CD14-positive monocyte (primary cell): ENCODE measurements at places on chromosomes 7 and 10.
A peak's percentile ranks its signal among the peaks of the same experiment; 100 is the strongest.

DNA sequence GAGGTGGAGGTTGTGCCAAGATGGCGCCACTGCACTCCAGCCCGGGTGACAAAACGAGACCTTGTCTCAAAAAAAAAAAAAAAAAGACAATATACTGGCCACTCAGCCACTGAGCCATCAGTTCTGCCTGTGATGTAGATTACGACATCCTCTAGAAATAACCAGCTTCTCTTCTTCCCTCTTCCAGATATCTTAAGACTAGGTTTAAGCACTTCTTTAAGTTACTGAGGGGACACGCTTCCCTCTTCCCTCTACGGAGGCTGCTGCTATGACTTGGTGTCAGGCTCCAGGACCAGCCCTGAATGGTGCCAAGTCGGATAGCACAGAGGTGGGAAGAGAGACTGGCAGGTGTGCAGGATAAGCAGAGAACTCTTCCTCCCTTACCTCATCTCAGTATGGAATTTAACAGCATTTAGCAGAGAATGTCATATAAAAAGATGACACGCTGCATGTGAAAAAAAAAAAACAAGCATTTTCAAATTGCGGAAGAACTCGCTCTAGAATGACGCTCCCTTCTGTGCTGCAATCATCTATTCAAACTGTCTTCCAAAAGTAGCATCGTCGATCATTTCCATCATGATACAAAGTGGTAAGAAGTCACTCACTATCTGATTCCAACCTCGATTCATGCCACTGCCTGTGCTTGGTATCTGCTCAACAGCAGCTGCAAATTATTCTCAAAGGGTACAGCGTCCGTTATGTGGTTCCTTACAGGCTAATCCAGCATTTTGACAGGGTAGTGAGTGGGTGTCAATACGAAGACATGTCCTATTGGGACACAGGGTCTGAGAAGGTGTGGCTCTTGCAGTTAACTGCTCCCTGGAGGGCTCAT is 13.8 kb downstream of the DAGLB start:
- DNase-seq = peak; percentile 90

DNA sequence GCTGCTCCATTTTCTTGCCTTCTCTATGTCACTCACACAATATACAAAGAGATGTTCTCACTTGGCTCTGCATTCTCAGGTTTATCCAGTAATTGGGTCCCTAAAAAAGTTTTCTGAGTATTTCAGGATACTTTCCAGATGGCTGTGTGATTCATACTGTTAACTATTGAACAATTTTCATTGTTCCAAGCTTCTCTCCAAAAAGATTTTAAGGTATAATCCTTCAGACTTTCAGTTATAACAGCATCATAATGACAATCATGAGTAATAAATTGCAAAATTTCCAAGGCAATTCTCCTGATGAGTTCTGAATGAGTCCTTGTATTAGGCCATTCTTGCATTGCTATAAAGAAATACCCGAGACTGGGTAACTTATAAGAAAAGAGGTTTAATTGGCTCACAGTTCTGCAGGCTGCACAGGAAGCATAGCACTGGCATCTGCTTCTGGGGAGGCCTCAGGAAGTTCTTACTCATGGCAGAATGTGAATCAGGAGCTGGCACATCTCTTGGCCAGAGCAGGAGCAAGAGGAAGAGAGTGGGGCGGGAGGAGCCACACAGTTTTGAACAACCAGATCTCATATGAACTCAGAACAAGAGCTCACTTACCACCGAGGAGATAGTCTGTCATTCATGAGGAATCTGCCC is 148.1 kb downstream of the SLC16A9 start:
- DNase-seq = no peak

DNA sequence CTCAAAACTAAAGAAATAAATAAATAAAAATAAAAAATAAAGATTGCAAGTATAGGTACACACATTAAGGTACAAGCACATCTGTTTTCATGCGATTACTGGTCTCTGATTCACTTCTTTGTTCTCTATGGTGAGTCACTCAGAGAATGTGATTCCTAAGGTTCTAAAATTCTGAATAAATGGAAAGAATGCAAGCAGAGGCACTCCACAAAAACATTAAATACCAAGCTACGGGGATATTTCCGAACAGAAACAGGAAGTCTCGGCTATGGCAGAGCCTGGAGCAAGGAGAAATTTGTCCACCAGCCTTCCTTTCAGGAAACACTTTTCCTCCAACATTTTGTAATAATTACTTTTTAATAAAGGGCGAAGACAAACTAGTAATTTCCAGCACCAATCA is 1.4 kb downstream of the VOPP1 start:
- no peak for DNase-seq

DNA sequence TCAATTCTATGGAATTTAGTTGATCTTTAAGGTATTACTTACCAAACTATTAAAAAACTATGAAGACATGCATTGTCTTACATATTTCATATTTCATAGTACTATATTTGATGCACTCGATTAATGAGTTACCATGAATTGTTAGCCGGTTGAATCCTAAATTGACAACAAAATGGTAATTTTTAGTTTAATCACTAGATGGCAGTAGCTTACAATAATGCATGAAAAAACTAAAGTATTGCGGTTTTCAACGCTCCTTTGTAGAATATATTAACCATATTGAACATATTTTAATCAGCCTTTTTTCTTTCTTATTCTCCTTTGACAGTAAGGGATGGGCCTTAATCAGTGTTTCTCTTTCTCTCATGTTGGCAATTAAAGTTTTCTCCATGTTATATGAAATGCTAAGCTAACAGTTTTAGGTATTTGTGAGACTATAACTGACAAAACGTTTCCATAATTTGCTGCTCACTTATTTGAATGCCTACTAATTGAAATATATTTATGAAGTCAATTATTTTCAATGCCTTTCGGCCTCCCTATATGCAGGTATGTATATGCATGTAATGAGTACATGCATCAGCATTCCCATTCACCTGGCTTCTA is 48.5 kb upstream of the ARL4A start:
- DNase-seq = peak; percentile 72

GRCh38 chr10:48343106-48343505 is 36.6 kb downstream of the MAPK8 start:
- DNase-seq = no peak

- no peak for DNase-seq
Measured at GRCh38 chr7:45591101-45591906, 17.1 kb downstream of the ADCY1 start.

DNA sequence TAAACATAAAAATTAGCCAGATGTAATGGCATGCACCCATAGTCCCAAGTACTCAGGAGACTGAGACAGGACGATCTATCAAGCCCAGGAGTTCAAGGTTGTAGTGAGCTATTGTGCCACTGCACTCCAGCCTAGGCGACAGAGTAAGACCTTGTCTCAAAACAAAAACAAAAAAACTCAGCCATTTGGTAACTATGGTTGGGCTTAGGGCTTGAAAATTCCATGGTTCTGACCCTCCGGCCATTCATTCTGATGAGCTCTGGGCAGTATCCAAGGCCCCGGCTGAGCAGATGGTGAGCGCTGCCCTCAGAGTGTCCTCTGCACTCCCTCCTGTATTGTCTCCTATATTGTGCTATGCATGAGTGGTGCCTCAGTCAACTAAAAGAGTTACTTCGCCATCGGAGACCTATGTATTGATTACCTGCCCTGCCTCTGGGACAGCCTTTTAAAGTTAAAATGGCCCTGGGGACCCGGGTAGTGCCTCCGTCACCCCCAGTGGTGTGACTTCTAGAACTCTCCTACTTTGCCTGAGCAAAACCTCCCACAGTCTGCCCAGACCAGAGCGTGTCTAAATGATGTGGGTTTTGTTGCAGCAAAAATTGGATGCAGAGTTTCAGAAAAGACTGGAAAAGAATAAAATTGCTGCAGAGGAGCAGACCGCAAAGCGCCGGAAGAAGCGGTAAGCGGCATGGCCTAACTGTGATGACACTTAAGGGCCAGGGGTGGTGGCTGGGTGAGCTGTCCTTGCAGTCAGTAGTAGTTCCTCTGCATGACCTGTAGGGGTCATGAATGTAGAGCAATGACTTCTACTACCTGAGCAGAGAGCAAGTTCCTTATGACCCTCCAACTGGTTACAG is 8.1 kb downstream of the PRKRIP1 start:
- DNase-seq = peak; percentile 79

GRCh38 chr7:111092406-111093236 is 1.7 kb downstream of the LRRN3 start:
- DNase-seq = no peak

DNA sequence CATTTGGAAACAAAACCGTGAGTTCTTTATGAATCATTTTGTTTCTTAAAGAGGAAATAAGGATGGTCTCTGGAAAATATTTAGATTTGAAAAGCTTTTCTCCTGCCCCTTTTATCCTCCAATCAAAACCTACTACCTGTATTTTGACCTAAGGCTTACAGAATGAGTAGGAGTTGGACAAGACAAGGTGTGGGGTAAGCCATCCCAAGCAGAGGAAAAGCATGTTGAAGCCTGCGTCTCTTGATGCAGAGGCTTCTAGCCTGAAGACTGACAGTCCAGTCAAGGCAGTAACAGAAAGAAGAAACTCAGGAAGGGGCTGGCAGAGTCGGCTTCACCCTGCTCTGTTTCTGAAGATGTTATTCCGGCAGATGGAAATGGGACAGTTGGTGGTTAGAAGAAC is 551.1 kb downstream of the SORCS3 start:
- DNase-seq = no peak

DNA sequence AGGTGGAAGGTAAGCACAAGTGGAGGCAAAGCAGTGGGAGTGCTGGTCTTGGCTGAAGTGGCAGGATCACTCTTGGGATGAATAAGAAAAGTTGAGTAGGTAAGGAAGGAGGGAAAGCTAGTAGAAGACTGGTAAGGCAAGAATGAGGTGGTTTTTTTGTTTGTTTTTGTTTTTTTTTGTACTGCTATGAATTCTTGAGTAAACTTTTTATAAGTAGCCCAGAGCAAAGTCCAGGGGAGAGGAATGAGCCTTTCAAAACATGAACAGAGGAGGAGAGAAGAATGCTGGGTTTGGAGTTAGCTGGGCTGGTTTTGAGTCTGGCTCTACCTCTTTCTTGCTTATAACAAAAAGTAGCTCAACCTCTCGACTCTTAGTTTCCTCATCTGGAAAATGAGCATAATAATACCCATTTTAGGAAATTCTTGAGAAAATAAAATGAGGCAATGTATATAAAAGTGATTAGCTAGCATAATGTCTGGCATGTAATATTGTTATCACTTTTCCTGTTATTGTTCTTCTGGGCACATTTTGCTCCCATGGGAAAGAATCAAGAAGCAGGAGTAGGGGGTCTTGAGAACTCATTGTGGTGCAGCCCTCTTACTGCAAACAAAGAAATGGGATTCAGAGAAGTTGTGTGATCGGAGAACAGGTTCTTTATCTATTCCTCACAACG is 24.1 kb upstream of the LRRC17 start:
- DNase-seq = no peak

DNA sequence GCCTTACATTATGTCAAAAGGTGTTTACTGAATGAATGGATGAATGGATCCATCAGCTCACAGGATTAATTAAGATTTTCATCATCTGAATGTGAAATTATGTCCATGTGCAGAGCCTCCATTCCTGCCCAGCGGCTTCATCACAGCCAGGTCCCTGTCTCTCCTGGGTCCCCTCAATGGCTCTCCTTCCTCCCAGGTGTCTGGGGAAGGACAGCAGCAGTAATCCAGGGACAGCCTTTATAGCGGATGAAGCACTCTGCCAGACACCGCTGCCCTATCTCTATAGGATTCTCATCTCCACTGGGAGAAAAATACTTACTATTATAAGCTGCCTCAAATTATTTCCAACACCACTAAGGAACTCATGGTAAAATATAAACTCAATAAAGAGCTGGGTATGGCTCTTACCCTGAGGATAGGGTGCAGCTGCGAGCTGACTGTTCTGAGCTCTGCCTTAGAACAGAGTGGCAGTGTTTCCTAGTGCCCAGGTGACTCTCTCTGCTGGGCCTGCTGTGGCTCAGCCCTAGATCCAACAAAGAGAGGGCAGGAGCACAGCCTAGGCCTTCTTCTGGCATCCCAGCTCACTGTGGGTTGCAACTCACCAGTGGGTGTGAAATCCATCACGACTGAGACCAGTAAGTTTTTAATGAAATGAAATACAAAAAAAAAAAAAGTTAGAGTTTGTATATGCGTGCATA is 38.3 kb downstream of the GPRIN2 start:
- DNase-seq = no peak

DNA sequence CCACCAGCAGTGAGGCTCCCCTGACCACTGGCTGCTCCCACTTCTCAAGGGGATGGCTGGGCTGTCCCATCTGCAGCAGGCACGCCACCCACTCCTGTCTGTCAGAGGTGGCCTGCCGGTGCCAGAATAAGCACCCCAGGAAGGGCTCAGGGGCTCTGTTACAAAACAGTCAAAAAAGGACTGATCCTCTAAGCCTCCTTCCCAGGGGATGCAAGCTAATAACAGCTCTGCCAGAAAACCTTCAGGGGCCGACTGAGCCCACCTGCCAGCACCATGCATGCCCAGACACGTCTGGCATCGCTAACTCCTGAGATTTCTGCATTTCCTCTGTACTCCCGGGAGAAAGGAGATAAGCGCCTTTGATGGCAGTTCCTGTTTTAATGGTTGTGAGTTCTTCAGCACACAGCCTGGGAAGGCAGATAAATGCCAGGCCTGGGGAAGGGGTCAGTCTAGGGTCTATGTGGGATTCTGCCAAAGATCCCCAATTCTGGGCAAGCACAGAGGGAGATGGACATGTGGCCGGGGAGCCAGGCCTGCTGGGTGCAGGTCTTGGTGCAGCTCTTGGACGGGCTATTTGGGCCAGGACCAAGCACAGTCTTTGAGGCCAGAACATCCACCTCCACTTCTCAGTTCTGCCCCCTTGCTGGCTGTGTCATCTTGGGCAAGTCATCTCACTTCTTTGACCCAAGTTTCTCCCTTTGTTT is 128.4 kb downstream of the ARHGAP22 start:
- no peak for DNase-seq

- DNase-seq = no peak
Measured at GRCh38 chr7:45702751-45703150, 128.6 kb downstream of the ADCY1 start.

- DNase-seq = no peak
Measured at GRCh38 chr10:74433993-74434392, 283.0 kb downstream of the ADK start.

GRCh38 chr7:47247132-47247531 is 334.8 kb downstream of the TNS3 start:
- DNase-seq = no peak

- no peak for DNase-seq
Measured at GRCh38 chr10:88131511-88132139, 268.2 kb downstream of the PTEN start.

- DNase-seq = no peak
Measured at GRCh38 chr7:7736671-7737070, 18.3 kb upstream of the RPA3 start.

DNA sequence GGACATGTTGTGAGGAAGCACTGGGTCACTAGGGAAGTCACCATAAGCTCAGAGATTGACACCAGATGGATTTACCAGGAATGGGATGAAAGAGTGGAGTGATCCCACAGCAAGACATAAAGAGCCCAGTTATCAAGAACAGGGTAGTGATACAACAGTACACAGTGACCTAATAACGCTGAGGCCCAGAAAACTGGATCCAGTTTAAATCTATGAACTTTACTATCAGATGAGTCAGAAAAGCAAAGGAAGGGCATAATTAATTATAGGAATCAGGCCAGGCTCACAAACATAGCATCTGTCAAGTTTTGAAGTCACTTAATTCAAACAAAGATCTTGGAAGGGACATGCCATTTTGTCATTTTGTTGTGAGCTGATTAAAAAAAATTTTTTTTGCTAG is 73.5 kb downstream of the LRRN3 start:
- no peak for DNase-seq

- no peak for DNase-seq
Measured at GRCh38 chr10:12103802-12104201, 25.7 kb upstream of the SEC61A2 start.

- no peak for DNase-seq
Measured at GRCh38 chr7:130091999-130092398, 21.7 kb downstream of the KLHDC10 start.

- DNase-seq = no peak
Measured at GRCh38 chr10:5956146-5956936, 21.0 kb downstream of the IL15RA start.
